ENCODE measurements at places on chromosomes 2 and 18. TPM values are rescaled to one million over a fixed set of nuclear protein-coding genes. Genes with fewer than 3 reads are reported as not detected.

DNA sequence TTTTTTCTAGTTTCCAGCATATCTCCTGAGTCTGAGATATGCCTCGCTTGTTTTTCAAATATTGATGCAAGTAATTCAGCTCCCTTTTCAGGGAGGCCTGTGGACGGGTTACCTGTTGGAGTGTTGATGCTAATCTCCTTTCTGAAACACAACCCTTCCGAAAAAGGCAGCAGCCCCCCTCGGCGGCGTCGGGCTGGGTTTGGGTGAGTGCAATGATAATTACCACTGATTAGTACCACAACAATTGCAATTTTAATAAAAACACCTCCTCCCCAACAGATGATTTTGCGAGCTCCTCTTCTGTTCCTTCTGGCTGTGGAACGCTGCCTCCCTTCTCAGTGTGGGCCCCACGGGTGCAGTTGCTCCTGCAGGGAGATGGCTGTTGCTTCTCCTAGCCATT is 66.3 kb downstream of the PTGR3 start:
- no peaks in the 10 kb centered on the region for H3K4me1 ChIP-seq
- H3K27ac ChIP-seq = no peak overlapping the region
- DNase-seq = no peak
- no peak overlapping the region for H3K4me3 ChIP-seq
- no peaks in the 10 kb centered on the region for H3K36me3 ChIP-seq

DNA sequence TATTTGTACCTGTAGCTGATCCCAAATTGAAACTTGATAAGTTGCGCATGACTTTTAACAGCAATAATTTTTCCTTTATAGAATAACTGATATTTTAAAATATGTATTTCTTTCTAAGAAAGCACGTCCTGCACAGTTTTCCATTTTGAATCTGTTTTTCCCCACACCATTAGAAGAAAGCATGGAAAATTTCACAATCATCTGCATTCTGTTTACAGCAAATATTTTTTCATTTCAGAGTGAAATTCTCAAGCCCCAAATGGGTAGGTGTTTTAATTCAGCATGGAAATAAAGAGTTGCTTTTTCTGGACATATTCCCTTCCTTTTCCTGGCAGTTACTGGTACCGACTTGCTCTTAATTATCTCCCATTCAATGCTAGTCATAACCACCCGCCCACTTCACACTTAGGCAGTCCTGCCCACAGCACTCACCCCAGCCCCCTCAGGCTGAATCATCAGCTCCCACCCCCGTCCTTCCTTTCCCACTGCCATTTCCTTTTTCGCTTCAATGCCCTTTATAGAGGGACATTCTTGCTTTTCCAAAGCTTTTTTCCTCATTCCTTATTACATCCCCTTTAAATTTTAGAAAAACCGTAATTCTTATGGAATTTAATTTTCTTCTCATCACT is 89.2 kb upstream of the GLS start:
- peak overlapping the region; percentile 98 for H3K27ac ChIP-seq
- peak; percentile 55 for DNase-seq
- H3K4me3 ChIP-seq = peak overlapping the region; percentile 53

- no peak overlapping the region for H3K27ac ChIP-seq
- DNase-seq = no peak
- peaks cover 30% of the 10 kb centered on the region for H3K27me3 ChIP-seq
- peaks cover 51% of the 10 kb centered on the region for H3K4me1 ChIP-seq
- no peak overlapping the region for H3K4me3 ChIP-seq
These were observed 3.0 kb upstream of the SP9 start for GRCh38 chr2:174331595-174332216.

Gene CAPN14
- 0.13 TPM for total RNA-seq

Gene TFCP2L1
- total RNA-seq = 1.7 TPM

Gene ENOSF1
- 31.8 TPM for total RNA-seq

All from endothelial cell (in vitro differentiated cells).